ENCODE measurements at places on chromosomes 11 and 22. TPM values are rescaled to one million over a fixed set of nuclear protein-coding genes. Genes with fewer than 3 reads are reported as not detected.

The ACCSL gene
- not detected for total RNA-seq

The SAA1 gene
- total RNA-seq = not detected

The IL10RA gene
- 364 TPM for total RNA-seq

The RAB36 gene
- total RNA-seq = 0.20 TPM

The PGA5 gene
- total RNA-seq = not detected

The SLC22A12 gene
- not detected for total RNA-seq

The MISFA gene
- 2.6 TPM for total RNA-seq
